ENCODE measurements at places on chromosomes 2 and 18.

DNA sequence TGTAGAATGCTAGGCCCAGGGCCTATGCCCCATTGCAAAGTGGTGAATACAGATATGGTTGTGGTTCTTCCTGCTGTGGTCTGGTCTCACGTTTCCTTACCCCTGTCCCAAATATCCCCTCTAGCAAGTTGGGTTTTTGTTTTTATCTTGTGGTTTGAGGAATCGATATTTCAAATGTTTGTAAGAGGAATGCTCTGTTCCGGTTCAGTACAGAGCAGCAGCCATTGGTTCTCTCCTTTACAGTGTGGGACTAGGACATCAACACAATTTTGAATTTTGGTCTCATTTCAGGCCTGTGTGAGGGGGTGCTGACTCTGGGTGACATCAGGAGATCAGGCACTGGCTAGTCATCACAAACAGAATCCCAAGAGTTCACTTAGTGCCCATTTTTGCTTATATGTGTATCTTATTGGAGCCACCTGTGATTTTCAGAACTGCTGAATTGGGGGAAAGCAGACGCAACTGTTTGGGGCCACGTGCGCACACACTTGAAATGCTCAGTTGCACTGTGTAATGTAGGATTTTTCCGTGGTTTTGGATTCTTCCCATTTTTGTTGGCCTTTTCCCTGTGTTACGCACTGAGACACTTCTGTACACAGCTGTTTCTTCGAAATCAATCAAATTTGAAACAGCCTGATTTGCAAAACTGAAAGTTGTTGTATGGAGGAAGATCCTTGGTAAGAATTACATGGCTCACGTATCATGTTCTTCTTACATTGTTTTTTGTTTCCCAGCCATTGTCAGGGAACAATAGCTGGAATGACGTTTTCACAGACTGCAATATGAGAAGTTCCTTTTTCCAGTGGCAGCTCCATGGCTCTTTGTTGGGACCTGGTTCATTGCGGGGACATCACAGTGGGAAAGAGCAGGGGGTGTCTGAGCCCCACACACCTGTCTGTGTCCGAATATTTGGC lies 8.6 kb downstream of the SH3BP4 start:
- DNase-seq, result peak; percentile 77

GRCh38 chr2:162106746-162107145 lies 32.7 kb upstream of the DPP4 start:
- no peak for DNase-seq

DNA sequence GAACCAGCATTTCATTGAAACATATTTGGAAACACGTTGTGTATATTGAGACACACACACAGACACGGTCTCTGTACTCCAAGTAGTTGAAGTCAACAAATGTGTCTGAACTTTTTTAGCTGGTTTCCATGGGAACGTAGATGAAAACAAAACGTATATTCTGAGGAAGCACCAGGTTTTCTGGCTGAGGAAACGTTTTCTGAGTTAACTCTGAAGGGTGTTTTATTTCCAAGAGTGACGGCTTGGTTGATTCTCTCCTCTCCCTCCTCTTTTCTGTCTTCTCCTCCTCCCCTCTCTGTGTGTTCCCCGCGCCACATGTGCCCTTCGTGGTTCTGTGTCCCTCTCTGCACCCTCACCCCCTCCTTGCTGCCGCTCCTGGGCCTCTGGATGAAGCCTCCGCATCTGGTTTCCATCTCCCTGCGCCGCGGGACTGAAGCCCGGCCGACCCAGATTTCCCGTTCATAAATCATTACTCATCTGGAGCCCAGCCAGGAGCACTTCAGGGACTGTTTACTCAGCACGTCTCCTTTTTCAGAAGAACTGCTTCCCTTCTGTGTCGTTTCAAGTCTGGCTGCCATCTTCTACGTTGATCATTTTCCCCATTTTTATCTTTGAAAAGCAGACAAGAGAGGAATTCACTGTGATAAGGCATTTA lies 122.7 kb downstream of the COL6A3 start:
- DNase-seq, result peak; percentile 100

DNA sequence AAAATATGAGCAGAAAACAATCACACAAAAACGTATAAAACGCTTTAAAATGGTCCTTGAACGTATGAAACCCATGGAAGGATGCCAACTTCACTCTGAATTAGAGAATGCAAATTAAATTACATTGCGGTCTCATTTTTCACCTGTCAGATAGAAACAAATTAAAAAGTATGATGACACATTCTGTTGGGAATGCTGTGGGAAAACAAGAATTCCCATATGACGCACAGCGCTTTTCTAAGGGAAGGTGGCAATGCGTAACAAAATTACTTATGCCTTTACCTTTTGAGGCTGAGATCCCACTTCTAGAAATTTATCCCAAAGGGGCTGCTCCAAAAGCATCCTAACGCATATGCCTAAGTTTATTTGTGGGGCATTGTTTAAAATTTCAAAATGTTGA lies 3.8 kb upstream of the RPS7 start:
- DNase-seq, result no peak

- no peak for DNase-seq
Measured at GRCh38 chr2:73072416-73072815, 904 bp upstream of the SFXN5 start.

DNA sequence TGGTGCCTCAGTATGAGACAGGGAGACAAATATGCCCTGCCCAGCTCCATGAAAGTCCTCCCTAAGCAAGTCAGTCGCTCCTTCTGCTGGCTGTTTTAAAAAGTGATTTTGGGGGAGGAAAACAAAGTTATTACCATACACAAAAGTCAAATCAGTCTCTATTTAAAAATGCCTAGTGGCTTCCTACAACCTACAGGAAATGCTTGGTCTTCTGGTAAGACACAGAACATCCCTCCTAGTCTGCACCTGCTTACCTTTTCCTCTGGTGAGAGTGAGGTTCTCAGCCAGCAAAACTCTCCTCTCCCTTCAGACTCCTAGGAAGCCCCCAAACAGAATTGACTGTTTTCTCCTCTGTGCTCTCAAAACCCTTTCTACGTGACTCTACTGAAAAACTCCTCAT lies 13.5 kb downstream of the CMPK2 start:
- DNase-seq, result no peak

Measured in fibroblast of skin of scalp (primary cell).